ENCODE measurements at places on chromosomes 4 and X. TPM values are rescaled to one million over a fixed set of nuclear protein-coding genes. Genes with fewer than 3 reads are reported as not detected.

EDA2R gene
- 8.3 TPM for total RNA-seq

RHOXF2 gene
- total RNA-seq = not detected

PCDH19 gene
- total RNA-seq = 0.26 TPM

TASL gene
- not detected for total RNA-seq

IDUA gene
- 8.4 TPM for total RNA-seq

TAF7L gene
- 0.26 TPM for total RNA-seq
